Stimulated activated CD4-positive, alpha-beta T cell treated with anti-CD3 and anti-CD28 coated beads, Interleukin-12 subunit alpha, Interleukin-12 subunit beta, amount 100 ng/mL, for 24 hours (primary cell): ENCODE measurements at places on chromosomes 11 and 22.

- no peak for DNase-seq
These were observed 28.4 kb downstream of the TRPC6 start for GRCh38 chr11:101555366-101555765.

DNA sequence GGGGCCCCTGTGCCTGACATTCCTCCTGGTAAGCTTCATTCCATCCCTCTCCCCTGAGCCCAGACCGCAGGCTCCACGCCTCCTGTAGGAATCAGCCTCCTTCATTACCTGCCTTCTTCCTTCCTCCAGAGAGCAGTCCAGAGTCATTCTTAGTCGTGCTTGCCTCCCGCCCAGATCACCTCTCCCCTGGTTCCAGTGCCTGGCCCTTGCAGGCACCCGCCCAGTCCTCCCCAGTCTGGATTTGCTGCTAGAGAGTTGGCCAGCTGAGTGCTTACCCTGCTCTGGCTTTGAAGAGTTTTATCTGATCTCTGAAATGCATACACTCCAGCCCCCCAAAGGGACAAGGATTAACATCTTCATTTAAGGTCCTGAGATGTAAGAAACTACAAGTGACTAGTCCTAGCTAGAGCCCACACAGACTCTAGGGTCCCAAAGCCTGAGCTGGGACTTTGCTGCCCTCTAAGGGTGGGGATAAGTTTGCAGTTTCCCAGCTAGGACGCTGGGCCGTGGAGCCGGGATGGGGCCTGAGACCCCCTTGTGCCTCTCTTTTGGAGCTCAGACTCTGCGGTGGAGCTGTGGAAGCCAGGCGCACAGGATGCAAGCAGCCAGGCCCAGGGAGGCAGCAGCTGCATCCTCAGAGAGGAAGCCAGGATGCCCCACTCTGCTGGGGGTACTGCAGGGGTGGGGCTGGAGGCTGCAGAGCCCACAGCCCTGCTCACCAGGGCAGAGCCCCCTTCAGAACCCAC is 1.6 kb downstream of the NR1H3 start:
- DNase-seq: peak; percentile 26

- DNase-seq: no peak
These were observed 15.8 kb downstream of the IGLL5 start for GRCh38 chr22:22903355-22903777.

DNA sequence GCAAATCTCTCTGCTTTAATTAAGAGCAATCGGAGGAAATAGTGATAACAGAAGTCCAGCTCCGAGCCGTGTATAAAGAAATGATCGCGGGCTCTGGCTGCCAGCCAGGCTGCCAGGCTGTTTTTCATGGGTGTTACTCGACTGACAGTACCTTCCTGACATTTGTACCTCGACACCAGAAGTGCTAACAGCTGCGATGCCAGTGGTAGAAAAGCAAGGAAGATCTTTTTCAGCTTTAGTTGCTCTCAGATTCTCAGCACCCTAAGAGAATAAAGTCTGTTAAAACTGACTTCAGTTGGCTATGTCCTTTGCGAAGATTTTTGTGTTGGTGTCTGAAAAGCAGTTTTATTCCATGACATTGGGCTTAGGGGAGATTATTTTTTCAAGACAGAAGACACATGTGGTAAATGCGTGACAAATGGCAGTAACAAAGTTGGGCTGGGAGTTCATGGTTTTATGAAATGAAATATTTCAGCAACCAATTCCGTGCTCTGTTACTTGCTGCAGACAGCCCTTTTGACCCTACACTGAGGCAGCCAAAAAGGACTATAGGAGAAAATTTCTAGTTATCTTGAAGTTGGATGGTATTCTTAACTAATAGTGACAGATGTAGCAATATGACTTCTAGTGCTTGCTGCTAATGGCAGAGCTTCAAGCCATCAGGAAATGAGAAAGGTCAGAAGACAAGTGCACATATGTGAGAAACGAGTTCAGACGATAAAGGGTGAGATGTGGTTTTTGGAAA is 296.2 kb downstream of the CNTN5 start:
- DNase-seq: no peak

DNA sequence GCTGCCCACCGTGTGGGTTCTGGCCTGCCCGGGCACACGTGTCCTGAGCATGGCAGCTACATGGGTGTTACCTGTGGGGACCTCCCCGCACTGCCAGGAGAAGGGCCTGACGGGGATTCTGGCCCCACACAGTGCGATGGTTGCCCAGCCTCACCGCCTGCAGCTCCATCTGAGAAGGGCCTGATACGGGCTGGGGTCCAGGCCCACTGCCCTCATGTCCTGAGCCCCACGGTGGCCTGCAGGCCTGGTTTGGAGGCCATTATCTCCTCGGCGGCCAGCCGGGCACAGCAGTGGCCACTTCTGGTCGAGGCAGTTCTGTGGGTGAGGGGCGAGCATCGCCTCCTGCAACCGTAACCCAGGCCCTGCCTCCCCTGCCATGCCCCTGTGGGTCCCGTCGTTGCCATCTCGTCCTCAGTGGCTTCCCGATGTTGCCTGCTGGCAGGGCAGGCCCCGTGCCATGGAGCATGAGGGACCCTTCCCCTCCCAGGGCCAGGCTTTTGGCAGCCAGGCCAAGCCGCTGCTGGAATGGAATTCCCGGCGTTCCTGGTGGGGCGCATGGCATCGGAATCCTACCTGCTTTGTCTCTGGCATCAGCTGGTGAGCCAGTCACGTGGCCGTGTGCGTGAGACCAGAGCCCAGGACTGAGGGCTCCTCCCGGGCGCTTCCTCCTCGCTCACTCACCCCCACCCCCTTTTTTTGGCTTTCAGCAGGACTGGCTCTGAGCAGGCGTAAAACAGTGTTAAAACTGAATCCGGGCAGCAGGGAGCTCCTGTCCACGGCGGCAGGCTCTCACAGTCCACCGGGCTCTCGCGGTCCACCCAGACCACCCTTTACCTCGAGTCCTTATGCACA is 71.9 kb upstream of the PPARA start:
- no peak for DNase-seq

DNA sequence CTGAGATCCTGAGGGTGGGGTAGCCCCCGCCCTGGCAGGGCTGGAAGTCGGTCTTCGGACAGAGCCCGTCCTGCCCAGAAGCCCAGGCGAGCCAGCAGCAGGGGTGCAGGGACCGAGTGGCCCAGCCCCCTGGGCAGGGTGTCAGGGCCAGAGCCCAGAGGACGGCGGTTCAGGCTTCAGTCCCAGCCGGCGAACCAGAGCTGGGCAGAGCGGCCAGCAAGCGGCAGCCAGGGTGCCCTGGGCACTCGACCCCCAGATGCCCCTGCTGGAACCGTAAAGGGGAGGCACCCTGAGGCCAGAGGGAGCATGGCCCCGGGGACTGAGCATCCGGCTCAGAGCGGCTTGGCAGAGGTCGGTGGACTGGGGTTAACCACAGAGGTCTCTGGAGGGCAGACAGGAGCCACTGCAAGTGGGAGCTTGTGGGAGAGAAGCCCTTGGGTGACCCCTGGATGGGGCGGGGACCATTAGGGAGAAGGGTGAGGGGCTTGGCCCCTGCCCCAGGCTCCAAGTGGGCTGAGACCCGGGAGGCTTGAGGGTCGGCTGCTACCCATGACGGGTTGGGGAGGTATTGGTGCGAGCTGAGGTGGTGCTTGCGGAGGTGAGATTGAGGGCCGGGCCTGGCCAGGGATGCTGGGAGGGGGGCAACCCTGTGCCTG is 15.9 kb downstream of the LSP1 start:
- DNase-seq: no peak

DNA sequence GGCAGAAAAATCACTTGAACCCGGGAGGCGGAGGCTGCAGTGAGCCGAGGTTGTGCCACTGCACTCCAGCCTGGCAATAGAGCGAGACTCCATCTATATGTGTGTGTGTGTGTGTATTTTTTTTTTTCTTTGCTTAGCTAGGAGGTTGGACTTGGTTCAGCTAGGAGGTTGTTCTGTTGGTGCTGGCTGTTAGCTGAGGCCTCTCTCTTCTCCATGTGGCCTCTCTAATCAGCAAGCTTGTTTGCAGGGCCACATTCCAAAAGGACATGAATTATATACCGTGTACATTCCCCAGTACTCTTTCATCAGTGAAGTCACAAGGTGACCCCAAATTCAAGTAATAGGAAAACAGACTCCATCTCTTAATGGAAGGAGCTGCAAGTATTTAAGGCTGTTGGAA is 67.3 kb upstream of the KCNQ1OT1 start:
- DNase-seq: no peak

DNA sequence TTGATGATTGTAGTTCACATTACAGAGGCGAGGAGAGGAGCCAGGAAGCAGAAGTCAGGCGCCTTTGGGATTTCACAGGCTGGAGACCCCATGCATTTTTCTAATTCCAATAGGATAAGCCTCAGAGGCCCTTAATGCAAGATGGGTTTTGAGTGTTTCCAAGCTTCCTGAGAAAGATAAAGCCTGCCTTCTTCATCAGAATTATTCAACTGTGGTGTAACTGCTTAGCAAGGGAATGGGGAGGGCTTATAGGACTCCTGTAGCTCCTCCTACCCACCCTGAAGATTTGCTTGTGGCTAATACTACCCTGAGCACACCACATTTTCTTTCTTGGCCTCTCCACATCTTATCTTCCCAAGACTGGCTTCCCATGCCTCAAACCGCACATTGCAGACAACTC is 151.1 kb upstream of the ISX start:
- no peak for DNase-seq

- no peak for DNase-seq
These were observed 35.8 kb upstream of the TSKU start for GRCh38 chr11:76747153-76747914.

GRCh38 chr11:17813391-17814059 is 78.9 kb downstream of the KCNC1 start:
- no peak for DNase-seq

DNA sequence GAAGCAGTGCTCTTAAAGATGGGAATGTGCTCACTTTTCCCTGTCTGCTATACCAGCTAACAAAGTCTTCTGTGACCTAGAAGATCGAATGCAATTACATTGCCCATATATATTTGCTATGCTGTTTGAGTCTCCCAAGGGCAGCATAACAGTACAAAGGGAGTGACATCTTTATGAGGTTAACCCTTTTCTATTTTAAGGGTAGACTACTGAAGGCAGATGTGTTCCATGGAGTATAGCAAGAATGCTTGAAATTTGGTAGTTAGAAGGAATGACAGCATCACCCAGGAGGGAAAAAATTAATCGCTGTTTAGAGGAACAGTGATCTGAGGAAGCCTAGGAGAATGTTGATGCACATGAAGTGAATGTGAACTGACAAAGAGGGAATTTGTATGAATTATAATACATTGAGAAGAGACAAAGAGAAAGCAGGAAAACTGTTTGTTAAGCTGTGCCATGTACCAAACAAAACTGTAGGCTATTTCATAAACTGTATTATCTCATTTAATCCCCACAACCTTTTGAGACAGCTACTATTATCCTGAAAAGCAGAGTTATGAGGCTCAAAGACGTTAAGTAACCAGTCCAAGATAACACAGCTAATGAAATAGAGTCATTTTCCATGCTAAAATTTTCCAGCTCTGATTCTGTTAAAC is 13.0 kb downstream of the MAML2 start:
- no peak for DNase-seq

DNA sequence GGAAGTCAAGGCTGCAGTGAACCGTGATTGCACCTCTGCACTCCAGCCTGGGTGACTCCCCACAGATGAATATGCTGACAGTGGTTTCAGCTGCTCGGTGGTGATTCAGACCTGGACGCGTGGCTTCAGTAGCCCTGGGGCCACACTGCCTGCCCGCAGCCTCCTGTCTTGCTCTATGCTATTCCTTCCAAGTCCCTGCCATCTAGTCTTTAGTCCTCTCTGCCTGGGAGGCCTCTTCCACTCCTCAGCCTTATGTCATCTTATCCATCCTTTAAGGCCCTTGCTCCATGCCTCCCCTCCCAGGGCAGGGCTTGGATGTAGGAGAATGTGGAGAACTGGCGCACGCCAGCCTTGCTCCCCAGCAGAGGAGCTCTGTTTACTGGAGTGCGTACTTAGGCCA is 23.0 kb downstream of the YDJC start:
- DNase-seq: no peak

GRCh38 chr22:25702040-25702439 is 39.9 kb upstream of the MYO18B start:
- no peak for DNase-seq

- no peak for DNase-seq
These were observed 207.3 kb downstream of the METTL15 start for GRCh38 chr11:28315440-28315839.

GRCh38 chr11:61172356-61172755 is 11.1 kb upstream of the VPS37C start:
- no peak for DNase-seq

DNA sequence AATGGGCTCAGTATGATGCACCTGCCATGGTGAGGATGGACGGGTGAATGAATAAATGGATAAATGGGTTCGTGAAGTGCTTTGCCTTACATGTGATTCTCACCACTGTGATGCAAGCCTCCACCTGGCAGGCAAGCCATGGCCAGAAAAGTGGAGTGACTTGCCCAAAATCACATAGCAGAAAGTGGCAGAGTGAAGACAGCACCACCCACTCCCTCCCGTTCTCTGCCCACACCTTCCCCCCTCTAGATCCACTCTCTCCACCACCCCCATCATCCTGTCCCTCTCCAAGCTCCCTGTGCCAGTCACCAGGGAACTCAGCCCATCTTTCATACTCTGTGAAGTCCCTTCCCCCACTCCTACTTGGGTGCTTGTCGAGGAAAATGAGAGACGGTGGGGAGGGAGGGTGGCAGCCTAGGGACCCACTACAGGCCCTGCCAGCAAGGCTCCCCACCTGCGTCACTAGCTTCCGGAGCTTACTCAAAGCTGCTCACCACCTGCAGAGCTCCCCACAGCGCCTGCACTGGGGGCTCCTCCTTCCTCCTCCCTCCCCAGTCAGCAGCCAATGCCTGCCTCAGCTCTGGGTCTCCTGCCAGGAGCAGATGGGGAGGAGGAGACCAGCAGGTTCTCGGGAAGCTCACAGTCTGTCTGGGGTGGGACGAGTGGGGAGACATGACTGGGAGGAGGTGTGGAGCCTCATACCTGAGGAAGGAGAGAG is 82.3 kb downstream of the PDE2A start:
- DNase-seq: peak; percentile 2

- no peak for DNase-seq
These were observed 44.5 kb downstream of the RTN4R start for GRCh38 chr22:20223421-20224255.

GRCh38 chr11:125593114-125593820 is 615 bp downstream of the STT3A start:
- DNase-seq: no peak

DNA sequence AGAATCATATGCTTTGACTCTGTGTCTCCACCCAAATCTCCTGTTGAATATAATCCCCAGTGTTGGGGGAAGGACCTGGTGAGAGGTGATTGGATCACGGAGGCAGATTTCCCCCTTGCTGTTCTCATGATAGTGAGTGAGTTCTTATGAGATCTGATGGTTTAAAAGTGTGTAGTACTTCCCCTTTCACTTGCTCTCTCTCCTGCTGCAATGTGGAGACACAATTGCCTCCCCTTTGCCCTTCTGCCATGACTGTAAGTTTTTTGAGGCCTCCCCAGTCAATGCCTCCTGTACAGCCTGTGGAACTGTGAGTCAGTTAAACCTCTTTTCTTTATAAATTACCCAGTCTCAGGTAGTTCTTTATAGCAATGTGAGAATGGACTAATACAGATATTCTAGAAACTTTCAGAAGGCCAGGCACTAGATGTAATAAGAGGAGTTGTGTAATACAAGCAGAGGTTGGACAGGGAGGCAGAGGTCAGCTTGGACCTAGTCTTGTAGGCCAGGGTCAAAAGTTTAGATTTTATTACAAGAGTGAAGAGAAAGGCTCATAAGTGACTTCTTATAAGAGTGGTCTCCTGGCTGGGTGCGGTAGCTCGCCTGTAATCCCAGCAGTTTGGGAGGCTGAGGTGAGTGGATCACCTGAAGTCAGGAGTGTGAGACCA is 9.3 kb upstream of the SERPING1 start:
- DNase-seq: no peak
